ENCODE measurements at places on chromosomes 5 and 9.

DNA sequence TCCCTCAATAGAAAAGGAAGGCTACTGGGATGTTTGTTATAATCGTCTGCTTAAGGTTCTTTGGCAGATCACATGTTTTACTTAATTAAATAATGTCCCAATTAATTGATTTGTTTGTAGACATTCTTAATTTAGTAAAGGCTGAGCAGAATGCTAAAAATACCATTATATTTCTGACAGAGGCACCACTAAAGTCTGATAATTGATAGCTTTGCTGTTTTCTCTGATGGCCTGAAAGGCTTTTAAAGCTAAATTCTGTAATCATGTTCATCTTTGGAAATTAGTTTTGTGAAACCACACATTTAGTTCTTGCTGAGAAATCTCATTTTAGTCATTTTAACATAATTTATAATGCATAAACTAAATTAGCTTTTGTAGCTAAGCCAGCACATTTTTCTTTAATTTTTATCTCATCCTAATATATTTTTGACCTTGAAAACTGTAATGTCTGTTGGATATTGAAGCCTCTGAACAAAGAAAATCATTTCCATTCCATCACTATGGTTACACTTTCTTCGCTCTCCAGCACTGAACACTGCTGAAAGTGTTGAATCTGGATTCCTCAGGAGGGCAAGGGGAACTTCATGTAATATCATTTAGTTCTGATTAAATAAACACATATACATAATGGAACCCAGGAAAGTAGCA lies 329.4 kb downstream of the ELAVL2 start:
- no peak for DNase-seq

DNA sequence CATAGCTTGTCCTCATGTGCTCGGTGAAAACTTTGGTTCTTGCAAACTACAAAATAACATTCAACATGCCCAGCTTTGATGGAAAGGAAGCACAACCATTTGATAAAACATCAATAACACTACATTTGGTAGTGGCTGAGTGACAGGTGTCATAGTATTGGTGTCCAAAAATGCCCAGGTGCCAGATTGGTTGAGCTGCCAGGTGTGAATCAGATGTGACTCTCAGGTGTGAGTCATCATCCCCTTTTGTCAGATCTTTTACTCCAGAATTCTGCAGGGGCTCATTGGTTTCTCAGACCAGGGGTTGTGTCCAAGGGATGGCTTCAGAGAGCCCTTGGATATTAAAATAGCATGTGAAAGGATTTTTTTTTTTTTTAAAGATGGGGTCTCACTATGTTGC lies 22.5 kb upstream of the POMT1 start:
- no peak for DNase-seq

DNA sequence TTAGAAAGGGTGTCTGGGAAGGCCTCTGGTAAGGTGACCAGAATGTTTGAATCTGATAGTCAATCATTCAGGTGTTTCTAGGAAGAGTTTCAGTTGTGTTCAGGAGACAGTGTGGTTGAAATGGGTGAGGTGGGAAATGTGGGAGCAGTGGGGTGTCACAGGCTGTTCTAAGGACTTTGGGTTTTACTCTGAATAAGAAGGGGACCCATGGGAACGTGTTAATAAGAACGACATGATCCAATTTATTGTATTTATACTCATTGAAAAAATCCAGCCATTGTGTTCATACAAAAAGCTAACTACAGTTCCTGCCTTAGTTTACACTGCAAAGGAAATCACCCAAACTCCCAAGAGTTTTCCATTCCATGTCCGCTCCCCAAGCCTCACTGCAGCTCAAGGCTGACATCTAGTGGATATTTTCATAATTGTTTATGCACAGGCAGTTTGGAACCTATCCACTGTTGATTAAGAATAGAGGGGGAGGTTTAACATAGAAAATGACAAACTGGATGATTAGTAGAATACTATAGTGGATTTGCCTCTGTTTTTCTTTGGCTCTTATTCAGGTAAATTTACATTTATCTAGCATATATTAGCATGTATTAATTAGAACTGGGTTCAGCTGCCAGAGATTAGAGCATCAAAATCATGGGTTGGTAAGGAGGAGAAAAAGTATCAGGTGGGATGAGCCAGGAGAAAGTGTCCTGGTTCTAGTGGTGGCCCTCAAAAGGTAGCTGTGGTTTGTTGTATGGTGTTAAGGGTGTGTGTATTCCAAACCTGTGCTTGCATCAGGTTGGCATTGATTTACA lies 17.7 kb downstream of the CAVIN4 start:
- DNase-seq: no peak

DNA sequence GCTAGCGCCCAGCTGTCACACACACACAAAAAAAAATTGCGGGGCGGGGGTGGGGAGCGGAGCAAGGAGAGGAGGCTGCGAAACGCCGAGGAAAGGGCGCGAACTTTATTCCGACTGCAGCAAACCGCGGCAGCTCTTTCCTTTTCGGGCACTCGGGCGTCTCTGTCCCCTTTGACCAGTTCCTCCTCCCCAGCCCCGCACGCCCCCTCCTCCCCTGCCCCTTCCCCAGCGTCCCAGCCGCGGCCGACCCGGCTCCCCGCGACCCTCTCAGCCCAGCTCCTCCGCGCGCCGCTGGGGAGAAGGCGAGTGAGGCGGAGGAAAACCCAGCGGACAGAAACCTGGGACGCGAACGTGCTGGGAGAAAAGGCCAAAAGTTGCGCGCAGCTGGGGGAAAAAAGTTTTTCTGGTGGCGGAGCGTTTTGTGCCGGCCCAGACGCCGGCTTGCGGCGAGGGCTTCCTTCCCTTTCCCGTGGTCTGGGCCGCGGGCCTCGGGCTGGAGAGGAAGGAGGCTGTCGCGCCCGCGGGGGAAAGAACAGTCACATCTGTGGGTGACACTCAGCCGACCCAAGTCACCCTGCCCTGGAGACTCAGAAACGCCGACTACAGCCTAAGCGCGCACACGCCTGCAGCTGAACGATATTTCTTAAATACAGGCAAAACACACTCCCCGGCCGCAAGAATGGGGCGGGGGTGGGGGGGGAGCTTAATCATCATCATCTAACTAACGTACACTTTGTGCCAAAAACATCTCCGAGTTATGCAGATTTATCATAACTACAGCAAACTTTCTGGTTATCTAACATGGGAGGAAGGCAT lies 1.1 kb upstream of the BNC2 start:
- no peak for DNase-seq

GRCh38 chr9:91163773-91164471 lies 197.8 kb downstream of the AUH start:
- no peak for DNase-seq

DNA sequence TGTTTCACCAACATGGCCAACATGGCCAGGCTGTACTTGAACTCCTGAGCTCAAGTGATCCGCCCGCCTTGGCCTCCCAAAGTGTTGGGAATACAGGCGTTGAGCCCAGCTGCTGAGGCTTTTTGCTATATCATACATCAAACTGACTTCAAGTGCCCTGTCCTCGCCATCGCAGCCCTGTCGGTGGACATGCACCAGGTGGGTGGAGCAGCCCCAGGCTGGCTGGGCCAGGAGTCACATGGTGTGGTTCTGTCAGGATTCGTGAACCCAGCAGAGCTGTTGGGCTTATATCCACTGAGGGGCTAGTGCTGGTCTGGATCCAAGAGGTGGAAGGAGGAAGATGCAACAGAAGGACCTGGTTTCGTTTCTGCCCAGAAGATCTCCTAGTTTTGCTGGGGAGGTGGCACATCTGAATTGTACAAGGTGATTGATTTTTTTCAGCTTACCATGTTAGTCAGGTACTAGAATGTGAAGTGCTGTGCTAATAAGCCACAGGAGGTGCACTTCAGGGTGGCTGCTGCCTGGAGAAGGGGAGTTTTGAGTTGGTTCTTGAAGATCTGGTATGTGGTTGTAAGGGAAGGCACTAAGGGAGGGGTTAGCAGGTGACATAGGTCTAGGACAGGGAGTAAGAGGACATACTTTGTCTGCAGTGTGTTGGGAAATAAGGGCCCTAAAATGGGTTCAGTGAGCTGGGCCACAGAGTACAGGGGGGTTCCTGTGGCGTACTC lies 16.1 kb downstream of the PCBD2 start:
- no peak for DNase-seq

GRCh38 chr9:123511326-123512277 lies 155.6 kb downstream of the CRB2 start:
- no peak for DNase-seq

DNA sequence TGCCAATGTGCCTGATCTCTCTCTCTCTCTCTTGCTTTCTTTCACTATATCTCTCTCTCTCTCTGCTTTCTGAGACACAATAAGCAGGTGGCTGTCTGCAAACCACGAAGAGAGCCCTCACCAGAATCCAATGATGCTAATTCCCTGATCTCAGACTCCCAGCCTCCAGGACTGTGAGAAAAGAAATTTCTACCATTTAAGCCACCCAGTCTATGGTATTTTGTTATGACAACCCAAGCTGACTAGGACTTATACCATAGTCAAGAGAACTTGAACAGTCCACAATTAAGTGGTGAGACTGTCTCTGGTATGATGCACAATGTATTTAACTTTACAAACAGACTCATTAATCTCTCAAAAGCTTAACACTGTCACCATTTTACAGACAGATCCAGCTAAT lies 67.0 kb downstream of the NFIB start:
- DNase-seq: no peak

DNA sequence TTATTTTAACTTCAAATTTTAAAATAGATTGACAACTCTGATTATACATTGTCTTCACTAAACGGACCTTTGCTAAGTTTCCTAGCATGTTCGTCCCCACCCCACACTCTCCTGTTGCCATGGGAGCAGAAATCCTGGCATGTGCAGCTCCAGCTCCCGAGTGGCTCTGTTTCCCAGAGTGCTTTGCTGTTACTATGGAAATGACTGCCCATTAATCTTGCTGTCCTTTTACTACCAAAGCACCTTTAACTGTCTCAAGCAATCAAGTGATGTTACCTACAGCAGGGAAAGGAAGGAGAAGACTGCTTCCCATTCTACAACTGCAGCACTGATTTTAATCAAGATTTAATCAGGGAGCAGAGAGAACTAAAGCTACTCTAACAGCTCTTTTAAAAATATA lies 212.0 kb upstream of the KIF2A start:
- no peak for DNase-seq

GRCh38 chr5:129652349-129653056 lies 95.4 kb upstream of the MINAR2 start:
- DNase-seq: no peak

GRCh38 chr5:139091439-139092156 lies 106.6 kb downstream of the SIL1 start:
- no peak for DNase-seq

DNA sequence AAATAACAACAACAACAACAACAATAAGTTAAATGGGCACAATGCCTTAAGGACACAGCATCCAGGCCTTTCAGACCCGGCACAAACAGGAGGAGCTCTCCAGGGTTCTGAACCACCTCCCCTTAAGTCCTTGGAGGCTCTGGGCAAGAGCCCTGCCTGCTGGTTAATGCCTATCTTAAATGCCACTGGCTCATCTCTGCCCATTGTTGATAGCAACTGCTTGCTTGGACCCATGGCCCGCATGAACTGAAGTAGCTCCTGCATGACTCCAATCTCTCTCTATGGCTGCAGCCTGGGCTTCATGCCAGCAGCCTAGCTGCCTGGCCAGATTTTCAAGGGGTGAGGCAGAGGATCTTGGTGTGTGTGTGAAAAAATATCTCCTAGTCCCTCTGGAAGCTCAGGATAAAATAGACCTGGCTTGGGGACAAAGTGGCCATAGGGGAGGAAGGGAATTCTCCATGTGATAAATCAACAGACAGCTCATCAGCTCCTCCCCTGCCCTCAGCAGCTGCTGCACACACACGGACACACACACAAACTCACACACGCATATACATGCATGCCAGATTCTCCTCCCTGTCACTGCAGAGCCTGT lies 27.4 kb downstream of the FAM219A start:
- peak; percentile 60 for DNase-seq

DNA sequence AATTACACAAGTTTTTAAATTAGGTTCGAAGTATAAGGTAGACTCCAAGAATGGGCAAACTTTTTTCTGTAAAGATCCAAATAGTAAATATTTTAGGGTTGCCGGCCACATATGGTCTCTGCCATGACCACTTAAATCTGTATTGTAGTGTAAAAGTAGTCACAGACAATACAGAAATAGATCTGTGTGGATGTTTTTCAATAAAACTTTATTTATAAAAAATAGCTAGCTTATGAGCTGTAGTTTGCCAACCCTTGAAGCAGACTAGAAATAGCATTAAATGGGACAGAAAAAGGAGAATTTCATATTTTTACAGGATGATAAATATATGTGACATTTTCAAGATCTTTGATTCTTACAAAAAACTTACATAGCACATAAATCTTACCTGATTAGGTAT lies 94.9 kb upstream of the ACOT12 start:
- no peak for DNase-seq

GRCh38 chr5:115962239-115962564 lies at the start of gene LVRN:
LVRN (plus strand) TSS chr5:115962475; CDS start chr5:115962618, 143 bp downstream.
- no peak for DNase-seq

DNA sequence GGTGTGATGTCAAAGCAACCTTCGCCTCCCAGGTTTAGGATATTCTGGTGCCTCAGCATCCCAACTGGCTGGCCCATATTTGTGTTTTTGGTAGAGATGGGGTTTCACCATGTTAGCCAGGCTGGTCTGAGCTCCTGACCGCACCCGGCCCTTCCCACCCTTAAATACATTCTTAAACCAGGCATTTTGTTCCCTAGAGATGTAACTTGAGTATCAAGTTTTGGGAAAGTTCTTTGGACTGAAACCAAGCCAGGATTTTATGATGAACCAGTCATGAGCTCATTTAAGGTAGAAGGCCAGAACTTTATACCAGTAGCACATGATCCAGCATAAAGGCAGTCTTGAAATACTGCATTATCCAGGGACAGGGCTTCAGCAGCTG lies 3.5 kb downstream of the RPL7A start:
- no peak for DNase-seq

DNA sequence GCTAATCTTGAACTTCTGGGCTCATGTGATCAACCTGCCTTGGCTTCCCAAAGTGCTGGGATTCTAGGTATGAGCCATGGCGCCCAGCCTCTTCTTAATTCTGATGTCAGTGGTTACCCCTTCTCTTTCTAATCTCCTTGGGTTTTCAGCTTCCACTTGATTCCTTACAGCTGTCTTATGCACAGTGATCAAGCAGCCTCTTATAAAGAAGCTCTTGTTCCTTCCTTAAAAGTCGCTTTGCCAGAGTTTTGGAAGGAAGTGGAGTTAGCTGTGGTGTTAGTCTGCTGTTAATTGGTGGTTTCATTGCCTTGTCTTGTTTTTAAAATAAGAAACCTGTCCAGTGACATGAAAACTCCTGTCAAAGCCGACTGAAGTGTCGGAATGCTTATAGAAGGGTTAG lies 128.1 kb upstream of the CACNA1B start:
- DNase-seq: no peak

- DNase-seq: no peak
Observed at GRCh38 chr5:142561486-142562097, 124.3 kb downstream of the FGF1 start.
